ENCODE measurements at places on chromosomes 6 and 20. TPM values are rescaled to one million over a fixed set of nuclear protein-coding genes. Genes with fewer than 3 reads are reported as not detected.

PRDM13 gene
- not detected for total RNA-seq

PTPRT gene
- total RNA-seq = not detected

FABP7 gene
- not detected for total RNA-seq

TRIM10 gene
- total RNA-seq = not detected

FOXC1 gene
- 0.21 TPM for total RNA-seq

MRPL14 gene
- total RNA-seq = 13.2 TPM

ACSS1 gene
- total RNA-seq = 34.0 TPM

MROH8 gene
- 1.1 TPM for total RNA-seq

CST1 gene
- not detected for total RNA-seq

RIN2 gene
- 1.2 TPM for total RNA-seq

LSM2 gene
- total RNA-seq = 22.5 TPM

FAM110A gene
- total RNA-seq = 35.1 TPM

WFDC12 gene
- not detected for total RNA-seq

CENPQ gene
- total RNA-seq = 2.0 TPM

GRCh38 chr6:136464874-136465273 is 85.3 kb downstream of the MAP7 start:
- no peak overlapping the region for H3K4me3 ChIP-seq
- no peak overlapping the region for H3K27ac ChIP-seq
- peaks cover 11% of the 10 kb centered on the region for H3K4me1 ChIP-seq
- no peak for DNase-seq
- H3K27me3 ChIP-seq = peaks cover 23% of the 10 kb centered on the region
- H3K36me3 ChIP-seq = no peaks in the 10 kb centered on the region

DNA sequence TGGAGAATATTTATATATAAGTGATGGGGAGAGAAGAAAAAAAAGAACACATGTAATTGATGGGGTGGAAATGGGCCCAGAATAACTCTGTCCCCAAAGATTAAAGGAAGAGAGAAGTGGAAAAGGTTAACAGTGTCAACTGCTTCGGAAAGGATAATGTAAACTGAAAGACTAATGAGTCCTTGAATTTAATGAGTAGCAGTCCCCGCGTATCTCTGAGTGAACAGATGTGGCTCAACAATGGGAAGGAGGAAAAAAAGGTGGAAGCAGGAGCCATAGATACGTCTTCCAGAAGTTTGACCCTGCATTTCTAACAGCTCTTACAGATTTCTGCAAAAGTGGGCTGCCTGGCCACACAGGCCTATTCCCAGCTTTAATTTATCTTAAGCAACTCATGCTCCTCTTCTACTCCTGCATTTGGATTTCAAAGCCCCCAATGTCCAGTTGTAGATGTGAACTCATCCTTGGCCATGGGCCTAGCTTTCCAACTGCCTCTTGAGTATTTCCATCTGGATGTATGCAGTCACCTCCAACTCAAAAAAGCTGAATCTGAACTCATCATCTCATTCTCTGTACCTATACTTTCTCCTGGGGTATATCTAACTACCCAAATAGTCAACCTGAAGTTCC is 61.3 kb downstream of the DST start:
- peaks cover 2% of the 10 kb centered on the region for H3K4me1 ChIP-seq
- H3K27ac ChIP-seq = no peak overlapping the region
- H3K4me3 ChIP-seq = no peak overlapping the region
- H3K27me3 ChIP-seq = peaks cover 2% of the 10 kb centered on the region
- H3K36me3 ChIP-seq = no peaks in the 10 kb centered on the region
- DNase-seq = no peak

- peaks cover 3% of the 10 kb centered on the region for H3K36me3 ChIP-seq
- no peak for DNase-seq
- no peak overlapping the region for H3K4me3 ChIP-seq
- H3K27ac ChIP-seq = peak overlapping the region; percentile 12
These were observed 9.5 kb upstream of the PAQR8 start for GRCh38 chr6:52352239-52353018.

DNA sequence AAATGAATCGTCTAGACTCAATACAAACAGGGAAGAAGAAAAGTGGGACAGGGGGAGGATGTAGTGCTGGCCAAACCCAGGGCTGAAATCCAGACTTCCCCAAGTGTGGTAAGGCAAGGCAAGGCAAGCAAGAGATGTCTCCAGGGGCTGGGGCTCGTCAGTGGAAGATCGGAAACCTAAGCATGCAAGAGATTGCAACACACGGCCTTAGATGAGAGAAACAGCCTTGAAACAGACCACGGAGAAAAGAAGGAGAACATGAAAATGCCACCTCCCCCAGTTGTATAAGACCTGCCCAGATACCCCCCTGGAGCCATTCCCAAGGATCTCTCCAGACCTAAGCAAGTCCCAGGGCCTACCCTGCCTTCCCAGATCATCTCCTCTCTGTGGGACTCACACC is 20.0 kb downstream of the VEGFA start:
- peaks cover 2% of the 10 kb centered on the region for H3K36me3 ChIP-seq
- no peak overlapping the region for H3K4me3 ChIP-seq
- peaks cover 6% of the 10 kb centered on the region for H3K4me1 ChIP-seq

GRCh38 chr6:3410385-3411360 is 46.2 kb downstream of the SLC22A23 start:
- H3K4me3 ChIP-seq = no peak overlapping the region
- H3K4me1 ChIP-seq = peaks cover 16% of the 10 kb centered on the region
- peaks cover 16% of the 10 kb centered on the region for H3K27me3 ChIP-seq
- H3K27ac ChIP-seq = peak overlapping the region; percentile 57
- peaks cover 4% of the 10 kb centered on the region for H3K36me3 ChIP-seq

GRCh38 chr6:167244064-167244960 is 46.8 kb upstream of the UNC93A start:
- H3K4me1 ChIP-seq = no peaks in the 10 kb centered on the region
- H3K36me3 ChIP-seq = no peaks in the 10 kb centered on the region
- peaks cover 50% of the 10 kb centered on the region for H3K27me3 ChIP-seq
- no peak overlapping the region for H3K4me3 ChIP-seq
- DNase-seq = no peak

GRCh38 chr6:113258771-113259170 is 598.4 kb upstream of the MARCKS start:
- DNase-seq = no peak
- no peaks in the 10 kb centered on the region for H3K4me1 ChIP-seq
- no peak overlapping the region for H3K27ac ChIP-seq
- peaks cover 2% of the 10 kb centered on the region for H3K36me3 ChIP-seq
- H3K27me3 ChIP-seq = no peaks in the 10 kb centered on the region

GRCh38 chr6:106163966-106164877 is 78.1 kb downstream of the PRDM1 start:
- peaks cover 3% of the 10 kb centered on the region for H3K36me3 ChIP-seq
- H3K27me3 ChIP-seq = no peaks in the 10 kb centered on the region
- peaks cover 32% of the 10 kb centered on the region for H3K4me1 ChIP-seq
- H3K4me3 ChIP-seq = peak overlapping the region; percentile 83

DNA sequence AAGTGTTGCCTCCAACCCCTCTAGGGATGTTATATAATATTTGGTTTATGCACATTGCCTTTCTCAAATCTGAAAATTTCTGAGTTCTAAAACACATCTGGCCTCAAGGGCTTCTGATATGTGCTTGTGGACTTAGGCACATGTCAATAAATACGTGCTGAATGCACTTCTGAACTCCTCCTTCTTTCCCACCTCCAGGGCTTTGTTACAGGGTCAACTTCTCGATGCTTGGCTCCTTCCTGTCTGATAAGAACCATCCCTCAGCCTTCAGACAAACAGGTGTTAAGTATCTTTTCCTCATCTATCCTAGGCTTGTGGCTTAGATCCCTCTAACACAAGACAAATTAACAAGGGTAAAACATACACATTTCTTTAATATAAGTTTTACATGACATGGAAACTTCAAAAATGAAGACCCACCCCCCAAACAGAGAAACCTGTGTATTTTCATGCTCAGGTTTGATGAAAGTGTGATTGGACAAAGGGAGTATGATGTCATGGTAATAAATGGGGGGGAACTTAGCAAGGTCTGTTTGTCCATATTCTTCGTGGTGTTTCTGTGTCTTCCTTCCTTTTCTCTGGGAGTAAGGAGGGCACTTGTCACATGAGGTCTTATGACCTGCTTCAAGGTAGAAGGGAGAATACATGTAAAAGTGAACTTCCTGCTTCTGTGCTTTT is 326.9 kb downstream of the CD83 start:
- H3K4me1 ChIP-seq = peaks cover 7% of the 10 kb centered on the region
- no peaks in the 10 kb centered on the region for H3K36me3 ChIP-seq
- no peak for DNase-seq
- H3K27ac ChIP-seq = no peak overlapping the region

DNA sequence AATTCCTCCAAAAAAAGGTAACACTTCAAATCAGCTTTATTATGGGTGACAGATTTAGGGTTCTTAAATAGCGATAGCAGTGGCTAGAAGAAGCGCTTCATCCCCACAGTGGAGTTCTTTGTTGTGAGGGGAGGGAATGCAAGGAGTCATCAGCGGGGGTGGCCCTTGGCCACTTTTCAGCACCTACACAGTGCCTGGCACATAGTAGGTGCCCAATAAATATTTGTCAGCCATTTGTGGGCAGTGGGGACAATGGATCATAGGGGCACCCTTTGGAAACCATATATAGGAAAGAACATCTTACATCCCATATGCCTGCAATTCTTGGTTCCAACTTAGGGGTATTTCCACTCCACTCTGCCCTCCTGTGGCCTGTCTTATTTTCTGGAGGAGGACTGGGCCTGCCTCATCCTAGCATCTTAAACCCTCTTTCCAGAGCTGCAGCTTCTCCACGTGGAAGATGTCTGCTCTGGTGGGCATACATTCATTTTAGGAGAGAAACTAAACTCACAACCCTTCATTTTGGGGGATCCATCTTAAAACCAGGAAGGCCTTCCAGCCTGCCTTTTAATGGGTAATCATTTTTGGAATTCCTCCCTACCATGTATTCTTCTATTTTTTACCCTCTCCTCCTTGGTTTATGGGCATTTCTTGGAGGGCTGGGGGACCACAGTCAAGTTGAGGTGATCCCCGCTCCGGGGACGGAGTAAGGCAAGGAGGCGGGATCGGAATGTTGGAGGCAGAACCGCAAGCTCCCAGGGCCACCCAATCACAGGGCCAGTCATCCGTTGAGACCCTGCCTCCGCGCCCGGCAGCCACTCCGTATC is 2.6 kb upstream of the GPSM3 start:
- H3K4me3 ChIP-seq = peak overlapping the region; percentile 92
- peak overlapping the region; percentile 94 for H3K27ac ChIP-seq
- H3K27me3 ChIP-seq = no peaks in the 10 kb centered on the region
- DNase-seq = no peak
- H3K4me1 ChIP-seq = peaks cover 42% of the 10 kb centered on the region
- peaks cover 7% of the 10 kb centered on the region for H3K36me3 ChIP-seq

DNA sequence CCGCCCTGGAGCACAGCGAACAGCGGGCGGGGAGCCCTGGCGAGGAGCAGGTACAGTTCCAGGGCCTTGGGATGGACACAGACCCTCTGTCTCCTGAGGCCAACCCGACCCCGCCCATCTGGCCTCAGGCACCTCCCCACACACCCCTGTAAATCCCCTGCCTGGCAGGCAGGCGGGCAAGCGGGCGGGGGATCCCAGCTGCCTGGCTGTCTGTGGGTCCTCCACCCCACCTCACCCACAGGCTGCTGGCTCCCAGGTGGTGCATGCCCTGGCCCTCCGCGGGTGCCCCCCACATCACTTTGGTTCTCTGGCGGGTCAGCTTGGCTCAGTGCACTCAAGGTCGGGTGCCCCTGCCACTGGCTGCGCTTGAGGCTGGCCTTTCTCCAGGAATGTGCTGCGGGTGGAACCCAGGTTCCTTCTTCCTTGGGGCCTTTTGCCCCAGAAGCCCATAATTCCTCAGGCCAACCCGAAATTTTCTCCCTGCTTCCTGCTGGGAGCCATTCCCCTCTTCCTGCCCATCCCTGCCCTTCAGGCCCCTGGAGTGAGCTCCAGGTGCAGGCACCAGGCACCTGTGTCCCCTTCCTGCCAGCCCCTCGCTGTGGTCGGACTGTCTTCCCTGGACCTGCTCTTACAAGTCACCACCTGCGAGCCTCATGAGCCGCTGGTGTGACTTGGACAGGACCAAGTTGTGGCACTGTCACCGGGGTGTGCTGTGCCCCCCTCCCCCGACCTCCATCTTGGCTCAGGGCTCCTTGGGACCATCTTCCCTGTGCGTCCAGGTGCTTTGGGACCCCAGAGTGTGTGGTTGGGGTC is 5.3 kb upstream of the TNFRSF6B start:
- no peak for DNase-seq
- peak overlapping the region; percentile 85 for H3K27ac ChIP-seq
- peak overlapping the region; percentile 36 for H3K4me3 ChIP-seq
- peaks cover 3% of the 10 kb centered on the region for H3K4me1 ChIP-seq
- no peaks in the 10 kb centered on the region for H3K27me3 ChIP-seq
- no peaks in the 10 kb centered on the region for H3K36me3 ChIP-seq

DNA sequence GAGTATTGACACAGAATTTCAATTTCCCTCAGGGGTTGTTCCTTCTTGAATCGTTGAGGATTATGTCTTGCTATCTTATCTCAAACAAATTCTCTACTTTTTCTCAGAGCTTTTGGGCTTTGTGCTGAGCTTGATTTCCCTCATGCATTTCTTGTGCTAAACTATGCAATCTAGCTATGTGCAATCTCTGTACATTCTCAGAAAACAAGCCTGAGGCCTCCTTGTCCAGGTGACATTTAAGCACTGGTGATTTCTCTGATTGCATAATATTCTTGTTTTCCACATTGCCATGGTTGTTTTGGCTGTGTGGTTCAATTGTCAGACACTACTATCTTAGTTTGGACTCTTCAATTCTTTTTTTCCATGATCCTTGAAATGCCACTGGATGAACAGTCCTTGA is 81.2 kb upstream of the MAN1A1 start:
- no peaks in the 10 kb centered on the region for H3K36me3 ChIP-seq
- DNase-seq = no peak
- no peak overlapping the region for H3K4me3 ChIP-seq
- no peaks in the 10 kb centered on the region for H3K27me3 ChIP-seq

DNA sequence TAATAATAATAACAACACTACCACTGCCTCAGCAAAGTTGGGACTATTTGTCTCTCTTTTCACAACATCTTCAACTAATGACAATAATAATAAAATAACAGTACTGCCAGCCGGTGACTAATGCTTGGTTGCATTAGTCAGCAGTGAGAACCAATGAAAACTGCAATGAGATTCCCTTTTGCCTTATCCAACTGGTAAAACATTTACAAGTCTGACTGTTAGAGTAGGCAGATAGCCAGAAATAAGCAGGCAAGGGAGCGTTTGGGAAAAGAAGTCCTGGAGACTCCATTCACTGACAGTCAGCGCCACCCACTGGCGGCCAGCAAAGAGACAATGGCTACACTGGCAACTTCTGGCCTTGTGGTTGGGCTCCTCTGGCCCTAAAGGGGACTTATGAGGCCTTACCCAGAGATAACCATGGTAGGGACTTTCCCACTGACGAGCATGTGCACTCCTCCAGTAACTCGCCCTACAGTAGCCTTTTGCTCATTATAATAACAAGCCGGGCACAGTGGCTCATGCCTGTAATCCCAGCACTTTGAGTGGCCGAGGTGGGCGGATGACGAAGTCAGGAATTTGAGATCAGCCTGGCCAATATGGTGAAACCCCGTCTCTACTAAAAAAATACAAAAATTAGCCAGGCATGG is 3.4 kb upstream of the NSFL1C start:
- no peak for DNase-seq
- H3K36me3 ChIP-seq = no peaks in the 10 kb centered on the region
- no peak overlapping the region for H3K4me3 ChIP-seq
- peaks cover 19% of the 10 kb centered on the region for H3K27me3 ChIP-seq
- H3K4me1 ChIP-seq = peaks cover 19% of the 10 kb centered on the region

GRCh38 chr6:160188773-160189172 is 67.2 kb downstream of the SLC22A1 start:
- no peak for DNase-seq
- no peaks in the 10 kb centered on the region for H3K4me1 ChIP-seq
- no peak overlapping the region for H3K27ac ChIP-seq
- H3K36me3 ChIP-seq = no peaks in the 10 kb centered on the region
- H3K4me3 ChIP-seq = no peak overlapping the region
- peaks cover 8% of the 10 kb centered on the region for H3K27me3 ChIP-seq
